ENCODE measurements at places on chromosomes 1 and 21. TPM values are rescaled to one million over a fixed set of nuclear protein-coding genes. Genes with fewer than 3 reads are reported as not detected.

- peak; percentile 11 for DNase-seq
Observed at GRCh38 chr1:40929155-40929554, 50.3 kb upstream of the CTPS1 start.

DNA sequence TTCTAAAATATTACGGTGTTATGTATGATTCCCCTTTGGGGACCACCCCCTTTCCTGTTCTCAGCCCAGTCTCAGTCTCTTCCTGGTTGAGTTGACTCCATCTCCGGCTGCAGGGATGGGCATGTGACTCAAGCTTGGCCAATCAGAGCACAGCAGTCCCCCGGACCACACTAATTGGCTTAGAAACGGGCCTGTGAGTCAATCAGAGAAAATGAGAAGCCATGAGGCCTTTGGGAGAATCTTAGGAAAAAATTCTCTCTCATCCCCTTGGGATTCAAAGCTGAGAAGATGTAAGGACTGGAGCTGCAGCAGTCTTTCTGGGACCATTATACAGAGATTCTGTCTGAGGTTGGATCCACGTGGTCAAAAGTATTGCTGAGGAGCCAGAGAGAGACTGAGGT, 10.7 kb upstream of the FHAD1 start:
- peak; percentile 86 for DNase-seq

DNA sequence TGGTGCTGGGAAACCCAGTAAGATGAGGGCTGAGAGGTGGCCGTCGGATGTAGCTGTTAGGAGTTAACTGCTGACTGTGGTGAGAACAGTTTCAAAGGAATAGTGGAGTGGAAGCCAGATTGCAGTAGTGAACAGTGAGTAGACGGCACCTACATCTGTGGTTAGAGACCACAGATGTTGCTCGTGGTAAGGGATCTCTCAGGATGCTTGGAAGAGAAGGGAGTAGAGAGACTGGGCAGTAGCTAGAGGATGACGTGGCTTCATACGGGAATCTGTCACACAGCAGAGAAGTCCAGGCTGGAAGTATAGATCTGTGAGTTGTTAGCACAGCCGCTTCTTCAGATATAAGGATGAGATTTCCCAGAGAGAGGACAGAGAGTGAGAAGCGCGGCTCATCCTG, 7.8 kb upstream of the ARTN start:
- peak; percentile 71 for DNase-seq

- DNase-seq: peak; percentile 34
Observed at GRCh38 chr1:226737819-226738420, 1.2 kb downstream of the ITPKB start.

DNA sequence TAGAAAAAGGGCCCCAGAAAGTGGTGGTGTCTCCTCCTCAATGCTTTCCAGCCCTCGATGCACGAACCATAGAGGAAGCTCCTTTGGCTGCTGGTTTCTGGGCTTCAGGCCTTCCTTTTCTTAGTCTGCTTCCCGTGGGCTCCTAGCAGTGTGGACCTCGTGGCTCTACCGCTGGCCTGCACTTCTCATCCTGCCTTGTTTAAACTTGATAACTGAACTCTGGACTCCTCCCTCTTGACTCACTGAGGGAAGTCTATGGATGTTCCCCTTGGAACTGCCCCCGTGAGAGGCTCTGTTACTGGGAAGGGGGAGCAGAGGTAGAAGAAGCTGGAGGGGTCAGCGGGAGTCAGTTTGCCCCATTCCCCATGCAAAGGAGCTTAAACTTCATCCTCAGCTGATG, 75.3 kb upstream of the WDR26 start:
- peak; percentile 32 for DNase-seq

DNA sequence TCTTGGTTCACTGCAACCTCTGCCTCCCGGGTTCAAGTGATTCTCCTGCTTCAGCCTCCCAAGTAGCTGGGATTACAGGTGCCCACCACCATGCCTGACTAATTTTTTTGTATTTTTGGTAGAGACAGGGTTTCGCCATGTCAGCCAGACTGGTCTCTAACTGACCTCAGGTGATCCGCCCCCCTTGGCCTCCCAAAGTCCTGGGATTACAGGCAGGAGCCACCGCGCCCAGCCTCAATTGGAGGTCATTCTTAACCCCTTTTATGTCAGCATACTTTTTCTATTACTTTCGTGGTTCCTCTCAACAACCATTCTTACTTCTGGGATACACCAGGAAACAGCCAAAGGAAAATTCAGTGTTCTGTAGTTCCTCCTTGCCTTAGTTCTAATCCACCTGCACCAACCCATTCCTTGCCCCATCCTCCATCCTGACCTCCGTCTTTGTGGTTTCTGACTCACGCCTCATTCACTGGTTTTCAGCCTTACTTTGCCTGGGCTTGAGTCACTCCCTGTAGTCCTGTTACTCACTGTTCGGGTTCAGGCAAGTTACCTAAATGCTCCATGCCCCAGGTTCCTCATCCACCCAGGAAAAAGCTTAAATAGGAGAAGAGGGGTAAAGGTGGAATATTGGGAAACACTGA, 12.9 kb upstream of the BCL10 start:
- DNase-seq: peak; percentile 89

DNA sequence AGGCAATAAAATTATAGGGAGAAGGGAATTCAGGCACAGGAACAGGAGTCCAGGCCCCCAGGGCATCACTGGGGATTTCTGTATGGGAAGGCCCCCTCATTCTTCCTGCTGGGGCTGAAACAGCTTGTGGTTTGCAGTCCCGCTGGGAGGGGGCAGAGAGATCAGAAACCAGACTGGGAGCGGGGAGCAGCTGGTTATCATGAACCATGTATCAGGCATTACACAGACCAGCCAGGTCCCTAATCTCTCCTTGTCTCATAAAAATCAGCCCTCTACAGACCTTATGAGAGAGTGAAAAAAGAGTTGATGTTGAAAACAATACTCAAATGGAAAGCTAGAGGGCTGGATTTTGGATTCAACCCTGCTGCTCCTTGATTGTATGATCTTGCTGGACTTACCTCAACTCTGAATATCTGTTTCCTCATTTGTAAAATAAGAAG, 93.4 kb upstream of the F3 start:
- DNase-seq: peak; percentile 92

GRCh38 chr1:181969902-181970301, 91.6 kb downstream of the ZNF648 start:
- no peak for DNase-seq

- DNase-seq: peak; percentile 82
Observed at GRCh38 chr1:185566995-185567394, 167.2 kb upstream of the HMCN1 start.

DNA sequence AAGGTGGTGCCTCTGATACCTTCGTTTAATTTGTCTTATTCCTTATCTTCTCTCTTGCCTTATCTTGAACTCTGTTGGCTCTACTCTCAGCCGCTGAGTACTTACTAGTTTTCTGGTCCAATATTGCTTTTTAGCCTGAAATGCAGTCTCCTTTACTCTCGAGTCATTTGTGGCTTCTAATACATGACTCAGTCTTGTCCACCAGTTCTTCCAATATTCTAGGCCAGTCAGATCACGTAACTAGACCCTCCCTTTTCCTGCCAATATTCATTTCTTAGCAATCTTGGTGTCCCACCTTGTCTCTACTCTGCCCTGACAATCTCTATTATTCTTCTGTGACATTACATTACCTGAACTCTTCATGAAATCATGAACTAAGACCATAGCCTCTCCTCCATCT, 555.8 kb downstream of the DPYD start:
- peak; percentile 39 for DNase-seq

GRCh38 chr1:15401391-15402055, 8.2 kb upstream of the EFHD2 start:
- DNase-seq: no peak

DNA sequence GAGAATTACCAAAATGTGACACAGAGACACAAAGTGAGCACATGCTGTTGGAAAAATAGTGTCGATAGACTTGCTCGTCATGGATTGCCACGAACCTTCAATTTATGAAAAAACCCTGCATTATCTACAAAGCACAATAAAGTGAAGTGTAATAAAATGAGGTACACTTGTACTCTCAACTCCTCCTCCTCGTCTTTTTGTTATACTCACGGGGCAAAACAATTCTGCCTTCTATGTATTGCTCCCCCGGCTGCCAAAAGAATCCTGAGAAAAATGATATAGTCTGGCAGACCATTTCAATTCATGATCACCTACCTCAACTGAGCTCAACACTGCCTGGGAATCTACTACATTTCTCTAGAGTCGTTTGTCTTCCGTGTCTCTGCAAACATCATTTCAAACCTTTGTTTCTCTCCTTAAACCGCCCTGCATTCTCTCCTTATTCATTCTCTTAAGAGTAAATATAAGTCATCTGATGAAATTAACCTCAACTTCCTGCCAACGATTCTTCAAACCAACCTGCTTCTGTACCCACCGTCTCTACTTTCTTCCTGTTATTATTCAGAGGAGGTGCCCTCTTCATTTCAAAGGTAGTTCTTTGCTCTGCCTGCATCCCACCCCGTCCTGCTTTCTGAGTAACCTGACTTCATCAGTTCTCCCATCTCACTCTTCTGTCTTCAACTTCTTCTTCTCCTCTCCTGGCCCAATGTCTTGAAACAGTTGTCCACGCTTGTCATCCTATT, 12.9 kb upstream of the IL19 start:
- DNase-seq: no peak

DNA sequence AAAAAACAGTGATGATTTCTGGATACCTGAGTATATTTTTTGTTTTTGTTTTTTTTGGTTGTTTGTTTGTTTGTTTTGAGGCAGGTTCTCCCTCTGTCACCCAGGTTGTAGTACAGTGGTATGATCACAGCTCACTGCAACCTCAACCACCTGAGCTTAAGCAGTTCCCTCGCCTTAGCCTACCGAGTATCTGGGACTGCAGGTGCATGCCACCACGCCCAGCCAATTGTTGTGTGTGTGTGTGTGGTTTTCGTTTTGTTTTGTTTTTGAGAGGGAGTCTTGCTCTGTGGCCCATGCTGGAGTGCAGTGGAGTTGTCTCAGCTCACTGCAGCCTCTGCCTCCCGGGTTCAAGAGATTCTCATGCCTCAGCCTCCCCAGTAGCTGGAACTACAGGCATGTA, 55.3 kb upstream of the RCC1 start:
- DNase-seq: no peak

DNA sequence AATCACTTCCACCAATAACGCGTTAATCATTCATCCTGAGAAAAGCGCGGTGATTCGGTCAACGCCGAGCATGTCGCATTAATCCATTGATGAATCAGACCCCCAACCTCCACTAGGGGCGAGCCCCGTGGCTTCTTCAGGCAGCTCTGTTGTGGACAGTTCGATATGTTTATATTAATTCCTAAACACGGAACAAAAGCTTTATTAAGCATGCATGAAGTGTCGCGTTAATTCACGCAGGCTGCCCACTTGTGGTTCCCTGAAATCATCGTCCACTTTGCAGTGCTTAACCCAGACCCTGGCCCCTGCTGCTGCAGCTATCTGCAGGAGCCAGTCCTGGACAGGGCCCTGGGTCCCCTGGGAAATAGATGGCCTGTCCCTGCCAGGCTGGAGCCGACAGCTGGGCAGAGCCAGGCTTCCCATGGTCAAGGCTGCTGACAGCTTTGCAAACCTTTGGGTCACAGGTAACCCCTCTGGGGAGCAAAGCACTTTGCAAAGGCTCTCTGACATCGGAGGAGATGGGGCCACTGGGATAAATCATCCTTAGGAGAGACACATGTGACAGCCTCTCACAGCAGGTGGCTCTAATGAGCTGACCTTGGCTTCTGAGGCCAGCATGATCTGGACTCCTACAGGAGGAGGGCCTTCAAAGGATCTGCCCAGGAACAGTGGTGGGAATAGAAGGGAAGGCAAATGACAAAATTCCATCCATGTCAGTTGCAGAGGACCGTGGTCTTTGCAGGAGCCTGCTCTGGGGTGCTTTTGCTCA, 137.0 kb upstream of the AJAP1 start:
- DNase-seq: no peak

- peak; percentile 69 for DNase-seq
Observed at GRCh38 chr1:21594501-21594900, 74.7 kb downstream of the RAP1GAP start.

DNA sequence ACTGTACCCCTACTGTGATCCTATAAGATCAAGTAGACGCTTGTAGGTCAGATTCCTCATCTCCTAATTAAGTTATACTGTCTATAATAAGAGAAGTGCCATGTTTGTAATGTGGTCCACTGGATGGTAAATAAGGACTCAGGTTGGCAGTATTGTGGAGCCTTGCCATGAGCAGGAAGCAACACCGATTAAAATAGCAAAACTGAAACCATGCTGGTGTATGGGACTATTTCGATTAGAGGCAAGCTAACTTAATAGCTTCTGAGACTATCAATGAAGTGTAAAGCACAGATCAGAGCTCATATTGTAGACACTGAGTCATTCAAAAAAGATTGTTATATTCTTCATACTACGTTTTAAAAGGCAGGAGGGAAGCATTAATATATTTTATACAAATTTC, 348.8 kb downstream of the HHAT start:
- no peak for DNase-seq

DNA sequence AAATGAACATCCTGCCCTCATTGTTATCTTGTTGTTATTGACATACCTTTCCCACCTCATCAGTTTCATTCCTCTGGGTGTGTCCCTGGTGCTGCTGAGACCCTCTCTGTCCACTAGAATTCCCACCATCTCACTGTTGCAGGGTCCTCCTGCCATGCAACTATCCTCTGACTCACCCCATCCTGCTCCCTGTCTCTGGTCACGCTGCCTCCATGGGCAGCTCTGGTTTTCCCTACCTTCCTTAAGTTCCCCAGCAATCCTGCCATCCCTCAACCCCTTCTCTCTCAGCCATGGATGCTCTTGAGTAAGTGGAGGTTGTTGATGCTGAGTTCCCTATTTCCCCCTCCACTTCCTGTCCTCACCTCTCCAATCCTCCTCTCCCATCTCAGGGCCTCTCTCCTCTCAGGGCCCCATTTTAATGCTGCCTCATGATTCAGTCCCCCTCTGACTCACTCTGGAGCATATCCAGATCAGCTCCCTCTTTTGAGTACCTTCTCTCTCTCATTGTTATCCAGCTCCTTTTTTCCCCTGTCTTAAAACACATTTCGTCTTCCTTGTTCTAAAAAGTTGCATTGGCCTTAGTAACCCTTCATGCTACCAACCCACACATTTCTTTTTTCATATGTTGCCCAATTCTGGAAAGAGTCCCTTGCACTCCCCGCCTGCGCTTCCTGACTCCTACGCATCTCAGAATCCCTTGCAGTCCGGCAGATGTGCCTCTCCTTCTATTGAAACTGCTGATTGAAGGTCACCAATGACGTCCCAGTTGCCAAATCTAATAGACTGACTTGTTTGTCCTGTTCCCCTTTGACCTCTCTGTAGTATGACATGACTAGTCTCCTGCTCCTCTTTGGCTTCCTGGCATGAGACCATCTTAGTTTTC, 92.0 kb downstream of the CNIH3 start:
- peak; percentile 84 for DNase-seq

GRCh38 chr1:174160603-174161002, 1.3 kb downstream of the RABGAP1L start:
- no peak for DNase-seq

Gene TMEM222
- total RNA-seq: 47.8 TPM

Gene CCDC185
- total RNA-seq: not detected

Gene GABPB2
- 6.3 TPM for total RNA-seq

Gene RBP7
- total RNA-seq: not detected

Gene OLFML2B
- 20.3 TPM for total RNA-seq

Gene FLVCR1
- total RNA-seq: 3.1 TPM

Gene RGS8
- total RNA-seq: under 0.01 TPM

Gene MIXL1
- total RNA-seq: not detected

Gene S1PR1
- 0.84 TPM for total RNA-seq

Gene AADACL4
- total RNA-seq: not detected

Gene KDM5B
- total RNA-seq: 33.3 TPM

Gene LAD1
- total RNA-seq: not detected

Gene CYP4A11
- total RNA-seq: not detected
